ENCODE measurements at places on chromosomes 13 and 19. TPM values are rescaled to one million over a fixed set of nuclear protein-coding genes. Genes with fewer than 3 reads are reported as not detected.

Gene PRX
- total RNA-seq = 3.5 TPM

Gene GPX4
- total RNA-seq = 176 TPM

Gene FPR1
- 38.3 TPM for total RNA-seq

Gene CYP4F2
- not detected for total RNA-seq

DNA sequence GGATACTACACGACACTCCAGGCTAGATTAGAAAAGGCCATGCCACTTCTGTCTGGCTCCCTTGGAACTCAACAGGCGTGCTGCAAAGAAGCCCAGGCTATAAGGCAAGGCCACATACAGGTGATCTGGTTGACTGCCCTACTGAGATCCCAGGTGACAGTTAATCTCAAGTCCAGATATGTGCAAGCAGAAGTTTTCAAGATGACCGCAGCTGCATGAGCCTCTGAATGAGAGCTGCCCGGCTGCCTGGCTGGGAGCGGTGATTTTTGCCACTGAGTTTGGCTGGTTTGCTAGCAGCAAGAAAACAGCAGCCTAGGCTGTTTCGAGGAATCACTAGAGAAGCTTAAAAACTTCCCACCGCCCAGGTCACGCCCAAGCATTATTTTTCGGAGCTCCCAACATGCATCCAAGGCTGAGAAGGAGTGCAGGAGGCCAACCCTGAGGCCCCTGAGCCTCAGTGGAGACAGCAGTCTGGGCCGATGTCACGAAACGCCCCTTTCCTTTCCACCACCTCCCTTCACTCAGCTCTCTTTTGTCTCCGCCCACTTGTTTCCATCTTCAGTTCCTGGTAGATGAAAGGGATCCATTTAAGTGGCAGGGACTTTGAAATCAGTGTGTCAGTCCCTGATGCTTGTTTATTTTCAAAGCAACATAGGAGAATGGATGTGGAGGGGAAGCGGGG is 14.0 kb upstream of the URI1 start:
- no peak for DNase-seq

DNA sequence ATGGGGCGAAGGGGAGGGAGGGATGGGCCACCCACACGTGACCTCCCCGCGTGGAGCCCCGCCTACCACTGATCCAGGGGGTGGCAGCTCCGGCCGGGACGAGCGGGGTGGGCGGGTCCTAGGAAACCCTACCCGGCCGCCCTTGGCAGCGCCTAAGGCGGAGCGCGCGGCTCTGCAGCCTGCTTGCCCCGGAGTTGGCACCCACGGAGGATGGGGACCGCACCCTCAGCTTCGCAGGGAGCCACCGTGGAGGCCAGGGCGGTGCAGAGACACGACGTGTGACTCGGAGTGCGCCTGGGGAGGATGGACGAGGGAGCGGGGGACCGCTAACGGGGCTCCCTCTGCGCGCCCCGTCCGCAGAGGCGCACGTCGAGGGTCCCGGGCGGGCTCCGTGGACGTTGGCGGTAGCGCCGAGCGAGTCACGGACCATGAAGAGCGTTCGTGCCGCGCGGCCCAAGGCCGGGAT is at the start of gene RGS9BP:
RGS9BP (plus strand) TSS at position 129 of the 466 bp plus-strand sequence. CDS start 416 bp downstream, outside the sequence.
- peak; percentile 93 for DNase-seq

DNA sequence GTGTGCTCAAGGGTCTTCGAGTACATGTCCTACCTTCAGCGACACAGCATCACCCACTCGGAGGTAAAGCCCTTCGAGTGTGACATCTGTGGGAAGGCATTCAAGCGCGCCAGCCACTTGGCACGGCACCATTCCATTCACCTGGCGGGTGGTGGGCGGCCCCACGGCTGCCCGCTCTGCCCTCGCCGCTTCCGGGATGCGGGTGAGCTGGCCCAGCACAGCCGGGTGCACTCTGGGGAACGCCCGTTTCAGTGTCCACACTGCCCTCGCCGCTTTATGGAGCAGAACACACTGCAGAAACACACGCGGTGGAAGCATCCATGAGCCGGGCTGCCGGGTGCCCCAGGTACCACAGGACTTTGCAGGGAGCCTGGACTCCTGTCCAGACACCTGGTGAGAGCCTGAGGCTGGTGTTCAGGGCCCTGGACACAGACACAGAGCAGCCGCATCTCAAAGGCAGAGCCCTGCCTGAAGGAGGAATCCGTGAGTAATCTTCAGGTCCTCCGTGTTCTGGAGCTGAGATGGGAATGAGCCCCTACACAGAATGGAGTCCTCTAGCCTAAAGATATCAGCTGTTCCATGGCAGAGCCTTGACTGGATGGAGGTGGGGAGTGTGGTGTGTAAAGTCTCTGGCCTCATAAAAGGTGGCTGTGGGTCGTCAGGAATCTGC is 1.5 kb downstream of the ZNF581 start:
- no peak for DNase-seq

GRCh38 chr19:50663482-50663790 is 14.2 kb downstream of the C19orf81 start:
- DNase-seq = no peak

GRCh38 chr13:46735425-46735824 is 61.5 kb downstream of the ESD start:
- DNase-seq = no peak

GRCh38 chr19:45474606-45475521 is 7.1 kb downstream of the FOSB start:
- no peak for DNase-seq

- no peak for DNase-seq
Measured at GRCh38 chr13:77508959-77509620, 26.4 kb upstream of the SCEL start.

All from posterior vena cava (tissue), 2 donors.